ENCODE measurements at places on chromosomes 5 and 9.

DNA sequence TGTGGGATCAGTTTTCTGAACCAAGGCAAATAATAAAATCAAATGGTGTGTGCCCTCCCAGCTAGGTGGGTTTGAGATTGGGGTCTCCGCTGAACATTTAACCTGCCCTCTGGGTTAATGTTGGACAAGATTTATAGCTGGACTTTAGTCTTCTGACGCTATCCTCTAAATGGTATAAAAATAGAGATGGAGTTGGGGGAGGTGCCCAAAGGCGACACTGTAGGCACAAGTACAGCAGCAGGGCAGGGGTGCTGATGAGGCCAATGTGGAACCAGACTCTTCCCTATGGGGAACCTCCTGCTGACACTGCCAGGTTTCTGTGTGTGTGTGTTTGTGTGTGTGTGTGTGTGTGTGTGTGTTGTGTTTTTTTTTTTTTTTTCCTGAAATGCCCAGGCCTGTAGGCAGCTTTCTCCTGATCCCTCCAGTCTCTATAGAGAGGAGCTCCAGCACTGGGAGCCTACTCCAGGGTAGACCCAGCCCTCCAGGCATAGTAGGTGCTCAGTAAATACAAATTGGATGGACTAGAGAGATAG lies 37.9 kb downstream of the PCDH1 start:
- DNase-seq: no peak

DNA sequence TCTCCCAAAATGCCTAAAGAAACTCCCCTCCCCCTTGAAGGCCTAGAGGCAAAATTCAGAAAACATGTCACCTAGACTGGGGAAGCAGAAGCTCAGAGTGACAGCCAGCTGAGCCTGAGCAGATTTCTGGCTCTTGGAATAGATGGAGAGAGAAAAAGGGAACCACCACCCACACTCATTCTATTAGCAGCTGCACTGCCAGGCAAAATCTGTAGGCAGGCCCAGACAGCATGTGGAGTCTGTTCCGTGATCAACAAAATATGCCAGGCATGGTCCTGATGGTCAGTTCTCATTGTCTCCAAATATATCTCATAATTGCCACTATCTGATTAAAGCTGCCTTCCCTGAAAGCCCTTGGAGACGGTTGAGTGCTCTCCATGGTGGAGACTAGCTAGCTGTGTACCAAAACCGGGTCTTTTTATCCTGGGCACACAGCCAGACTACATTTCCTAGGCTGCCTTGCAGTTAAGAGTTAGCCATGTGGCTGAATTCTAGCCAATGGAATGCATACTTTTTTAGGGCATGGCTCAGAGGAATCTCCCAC lies 131.7 kb upstream of the GPR151 start:
- no peak for DNase-seq

DNA sequence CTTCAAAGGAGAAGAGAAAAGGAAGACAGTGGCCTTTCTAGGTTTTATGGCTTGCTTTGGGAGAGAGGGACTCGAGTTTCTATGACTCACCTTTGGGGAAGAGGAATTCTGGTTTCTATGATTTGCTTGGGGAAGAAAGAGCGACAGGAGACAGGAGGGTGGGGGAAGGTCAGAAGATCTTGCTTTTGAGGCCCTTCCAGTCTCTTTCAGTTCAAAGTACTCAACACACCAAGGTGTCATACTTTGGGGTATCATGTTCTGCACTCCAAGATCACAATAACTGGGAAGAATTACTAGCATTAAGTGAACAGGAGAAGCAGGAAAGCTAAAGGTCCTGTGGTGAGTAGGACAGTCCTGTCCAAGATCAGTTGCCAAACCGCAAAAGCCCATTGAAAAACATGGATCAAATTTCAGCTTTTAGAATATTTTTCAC lies 324.5 kb downstream of the ARHGEF28 start:
- no peak for DNase-seq

DNA sequence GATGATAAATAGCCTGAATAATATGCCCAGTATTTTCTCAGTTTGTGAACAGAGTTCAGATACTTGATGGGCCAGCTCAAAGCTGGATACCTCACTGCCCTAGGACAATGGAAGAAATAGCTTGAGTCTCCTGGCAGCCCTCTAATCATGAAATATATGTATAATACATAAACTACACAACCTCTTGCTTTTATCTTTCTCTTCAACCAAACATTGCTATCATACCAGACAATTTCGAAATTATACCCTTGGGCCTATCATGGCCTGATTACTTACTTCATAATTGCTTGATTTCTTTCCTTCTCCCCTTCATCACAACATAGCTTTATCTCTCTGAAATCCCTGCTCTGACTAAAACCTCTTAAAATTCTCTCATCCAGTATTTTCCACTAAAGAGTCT lies 1144.9 kb upstream of the C9orf72 start:
- DNase-seq: no peak

DNA sequence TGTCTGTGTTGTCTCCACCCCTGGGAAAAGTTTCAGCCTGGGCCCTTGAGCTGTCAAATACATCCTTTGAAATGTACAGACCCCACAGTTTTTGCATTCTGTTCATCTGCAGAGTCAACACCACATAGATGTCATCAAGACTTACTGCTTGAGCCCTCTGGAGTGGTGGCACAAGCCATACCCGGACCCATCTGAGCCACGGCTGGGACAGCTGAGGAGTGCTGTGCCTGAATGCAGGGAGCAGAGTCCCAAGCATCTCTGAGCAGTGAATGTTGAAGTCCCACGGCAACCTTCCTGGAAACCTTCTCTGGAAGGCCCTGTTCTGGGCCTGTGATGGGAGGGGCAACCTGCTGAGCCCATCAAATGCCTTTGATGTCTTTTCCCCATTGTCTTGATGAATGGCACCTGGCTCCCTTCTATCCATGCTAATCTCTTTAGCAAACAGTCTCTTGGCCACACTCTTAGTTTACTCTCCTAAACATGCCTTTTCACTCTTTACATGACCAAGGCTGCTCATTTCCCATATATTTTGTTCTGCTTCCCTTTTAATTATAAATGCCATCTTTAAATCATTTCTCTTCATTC lies 92.5 kb downstream of the ATPSCKMT start:
- DNase-seq: no peak

All from H1 (cell line).